ENCODE measurements at places on chromosomes 7 and 10.

GRCh38 chr10:93993782-93994437, at the start of gene PLCE1:
TSS of gene PLCE1 (plus strand) at chr10:93993931. CDS start at chr10:94031047, 37,116 bp downstream.
- DNase-seq = no peak

- DNase-seq = no peak
Measured at GRCh38 chr7:133294234-133294633, 41.4 kb downstream of the EXOC4 start.

GRCh38 chr10:34764472-34764946, 50.6 kb downstream of the PARD3 start:
- DNase-seq = no peak

GRCh38 chr7:69814421-69814962, 216.2 kb downstream of the AUTS2 start:
- DNase-seq = no peak

DNA sequence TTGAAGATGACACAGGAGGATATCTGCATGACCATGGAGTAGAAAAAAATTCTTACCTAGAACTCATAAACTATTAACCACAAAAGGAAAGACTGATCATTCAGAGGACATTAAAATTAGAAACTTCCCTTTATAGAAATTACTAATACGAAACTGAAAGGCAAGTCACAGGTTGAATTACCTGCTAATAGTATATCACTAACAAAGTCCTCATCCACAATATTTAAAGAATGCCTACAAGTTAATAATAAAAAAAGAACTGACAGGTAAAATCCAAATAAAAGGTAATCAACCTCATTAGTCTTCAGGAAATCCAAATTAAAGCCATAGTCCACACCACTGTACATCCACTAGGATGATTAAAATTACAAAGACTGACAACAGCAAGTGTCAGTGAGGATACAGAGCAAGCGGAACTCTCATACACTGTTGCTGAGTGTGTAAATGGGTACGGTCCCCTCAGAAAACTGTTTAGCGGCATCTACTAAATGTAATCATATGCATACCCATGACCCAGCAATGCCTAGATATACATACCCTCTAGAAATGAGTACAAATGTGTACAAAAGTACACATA, 71.2 kb downstream of the ARHGAP21 start:
- DNase-seq = no peak

- DNase-seq = peak; percentile 65
Measured at GRCh38 chr10:45514291-45515270, 140.6 kb downstream of the ALOX5 start.

DNA sequence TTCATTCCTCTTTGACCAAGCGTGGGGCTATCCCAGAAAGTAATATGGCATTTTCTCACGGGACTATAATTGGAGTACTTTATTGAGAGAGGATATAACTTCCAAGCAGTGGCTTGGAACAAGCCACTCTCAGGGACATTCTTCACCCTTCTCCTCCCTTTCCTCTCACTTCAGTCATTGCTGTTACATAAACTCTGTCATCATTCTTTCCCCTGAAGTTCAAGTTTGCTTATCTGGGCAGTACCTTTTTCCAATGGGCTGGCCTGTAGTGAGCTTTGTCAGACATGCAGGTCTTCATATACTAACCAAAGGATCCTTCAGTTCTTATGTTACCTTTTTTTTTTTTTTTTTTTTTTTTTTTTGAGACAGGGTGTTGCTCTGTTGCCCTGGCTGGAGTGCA, 58.7 kb upstream of the KMT2E start:
- no peak for DNase-seq

Data from NCI-H1694 (cell line).